ENCODE measurements at places on chromosomes 3 and 15.

- no peak overlapping the region for H3K4me3 ChIP-seq
- DNase-seq = no peak
- H3K27ac ChIP-seq = no peak overlapping the region
Measured at GRCh38 chr15:74200871-74201419, 1.6 kb downstream of the STRA6 start.

DNA sequence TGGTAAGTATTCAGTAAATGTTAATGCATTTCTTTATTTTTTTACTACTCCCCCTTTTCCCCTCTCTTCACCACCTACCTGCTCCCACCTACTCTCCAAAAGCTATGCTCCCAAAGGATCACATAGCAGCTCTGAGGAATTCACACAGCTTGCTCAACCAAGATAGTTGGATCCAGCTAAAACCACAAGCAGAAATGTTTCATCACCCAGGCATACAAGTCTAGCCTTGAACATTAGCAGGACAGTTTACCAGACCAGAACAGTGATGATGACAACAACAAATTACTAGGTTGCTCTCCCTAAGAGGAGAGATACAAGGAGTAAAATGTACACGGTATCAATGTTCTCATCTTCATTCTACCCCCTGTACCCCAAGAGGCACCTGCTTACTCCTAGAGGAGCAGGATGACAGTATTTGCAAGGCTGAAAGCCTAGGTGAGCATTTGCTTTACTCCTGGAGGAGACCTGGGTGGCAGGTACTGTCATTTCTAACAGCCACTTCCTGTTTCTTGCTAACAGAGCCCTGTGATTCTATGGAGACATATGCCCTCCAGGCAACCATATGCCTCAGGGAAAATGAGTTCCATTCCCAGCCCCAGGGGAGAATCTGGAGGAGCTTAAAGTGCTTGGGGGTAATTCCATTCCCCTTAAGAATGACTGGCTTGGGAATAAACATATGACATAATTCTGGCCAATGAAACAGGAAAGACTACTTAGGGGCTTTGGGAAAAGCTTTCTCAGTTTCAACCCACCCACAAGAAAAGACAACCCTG, 237.5 kb downstream of the NTRK3 start:
- H3K4me3 ChIP-seq = no peak overlapping the region
- H3K27me3 ChIP-seq = no peaks in the 10 kb centered on the region
- H3K36me3 ChIP-seq = no peaks in the 10 kb centered on the region
- no peak for DNase-seq

- H3K27ac ChIP-seq = no peak overlapping the region
- peaks cover 2% of the 10 kb centered on the region for H3K27me3 ChIP-seq
- H3K36me3 ChIP-seq = no peaks in the 10 kb centered on the region
- DNase-seq = no peak
- H3K4me1 ChIP-seq = no peaks in the 10 kb centered on the region
Measured at GRCh38 chr3:194713299-194714136, 27.8 kb downstream of the FAM43A start.

- DNase-seq = no peak
- H3K36me3 ChIP-seq = no peaks in the 10 kb centered on the region
Measured at GRCh38 chr3:88707837-88708236, 399.6 kb upstream of the EPHA3 start.

DNA sequence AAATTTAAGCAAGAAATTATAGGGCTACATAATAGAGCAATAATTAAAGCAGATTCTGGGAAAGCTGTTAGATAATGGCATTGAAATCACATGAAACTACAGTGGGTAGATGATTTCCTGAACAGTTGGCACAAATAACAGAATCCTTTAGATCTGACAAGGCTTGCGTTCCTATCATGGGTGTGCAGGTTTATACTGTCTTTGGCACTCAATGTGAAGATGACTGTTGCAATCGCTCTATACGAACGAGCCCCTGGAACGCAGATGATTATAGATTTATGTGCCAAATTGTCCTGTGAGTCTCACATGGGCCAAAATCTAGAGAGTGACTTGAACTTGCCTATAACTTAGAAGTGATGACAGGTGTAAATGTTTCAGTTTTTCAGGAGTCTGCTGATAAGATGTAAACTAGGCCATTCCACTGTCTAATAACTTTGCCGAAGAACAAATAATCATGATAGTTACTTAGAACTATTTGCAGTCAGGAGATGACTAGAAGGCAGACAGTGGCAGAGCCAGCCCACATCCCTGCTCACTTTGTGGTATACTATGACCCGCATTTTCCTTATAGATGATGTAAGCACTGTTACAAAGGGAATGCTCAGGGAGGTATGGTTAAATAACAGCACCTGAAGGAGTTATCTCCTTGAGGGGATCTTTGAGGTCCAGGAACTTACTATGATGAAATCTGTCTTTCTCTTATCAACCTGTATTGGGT, 30.5 kb upstream of the TRPC1 start:
- no peak for DNase-seq
- no peak overlapping the region for H3K27ac ChIP-seq
- no peak overlapping the region for H3K4me3 ChIP-seq
- H3K27me3 ChIP-seq = no peaks in the 10 kb centered on the region

DNA sequence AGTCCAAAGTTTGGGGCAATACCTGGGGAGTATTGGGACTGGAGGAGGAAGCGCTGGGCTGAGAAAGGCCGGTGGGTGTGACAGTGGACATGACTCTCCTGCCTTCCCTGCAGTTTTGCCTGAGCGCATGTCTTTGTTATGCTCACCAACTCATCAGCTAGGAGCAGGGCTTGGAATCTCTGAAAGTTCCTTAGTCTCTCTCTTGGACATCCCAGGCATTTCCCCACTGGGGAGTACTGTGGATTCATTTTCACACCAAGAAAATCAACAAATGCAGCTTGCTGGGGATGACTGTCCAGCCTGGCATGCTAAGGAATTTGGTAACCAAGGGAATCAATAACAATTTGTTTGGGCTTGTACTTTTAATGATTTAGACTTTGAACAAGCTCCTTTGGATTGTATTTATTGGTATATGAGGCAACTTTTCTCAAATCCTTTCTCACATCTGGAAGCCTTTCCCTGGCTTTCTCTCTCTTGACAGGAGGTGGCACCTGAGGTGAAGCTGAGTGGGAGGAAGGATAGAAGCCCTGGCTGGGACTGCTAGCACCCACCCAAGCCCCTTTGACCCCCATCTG, 48.5 kb upstream of the CHST2 start:
- no peak overlapping the region for H3K27ac ChIP-seq
- no peaks in the 10 kb centered on the region for H3K36me3 ChIP-seq
- no peak overlapping the region for H3K4me3 ChIP-seq
- H3K27me3 ChIP-seq = no peaks in the 10 kb centered on the region
- peak; percentile 28 for DNase-seq
